Putamen (tissue), 1 donor: ENCODE measurements at places on chromosomes 7 and 10.
A peak's percentile ranks its signal among the peaks of the same experiment; 100 is the strongest.

GRCh38 chr7:4550117-4550516 lies 132.0 kb upstream of the FOXK1 start:
- DNase-seq: no peak

DNA sequence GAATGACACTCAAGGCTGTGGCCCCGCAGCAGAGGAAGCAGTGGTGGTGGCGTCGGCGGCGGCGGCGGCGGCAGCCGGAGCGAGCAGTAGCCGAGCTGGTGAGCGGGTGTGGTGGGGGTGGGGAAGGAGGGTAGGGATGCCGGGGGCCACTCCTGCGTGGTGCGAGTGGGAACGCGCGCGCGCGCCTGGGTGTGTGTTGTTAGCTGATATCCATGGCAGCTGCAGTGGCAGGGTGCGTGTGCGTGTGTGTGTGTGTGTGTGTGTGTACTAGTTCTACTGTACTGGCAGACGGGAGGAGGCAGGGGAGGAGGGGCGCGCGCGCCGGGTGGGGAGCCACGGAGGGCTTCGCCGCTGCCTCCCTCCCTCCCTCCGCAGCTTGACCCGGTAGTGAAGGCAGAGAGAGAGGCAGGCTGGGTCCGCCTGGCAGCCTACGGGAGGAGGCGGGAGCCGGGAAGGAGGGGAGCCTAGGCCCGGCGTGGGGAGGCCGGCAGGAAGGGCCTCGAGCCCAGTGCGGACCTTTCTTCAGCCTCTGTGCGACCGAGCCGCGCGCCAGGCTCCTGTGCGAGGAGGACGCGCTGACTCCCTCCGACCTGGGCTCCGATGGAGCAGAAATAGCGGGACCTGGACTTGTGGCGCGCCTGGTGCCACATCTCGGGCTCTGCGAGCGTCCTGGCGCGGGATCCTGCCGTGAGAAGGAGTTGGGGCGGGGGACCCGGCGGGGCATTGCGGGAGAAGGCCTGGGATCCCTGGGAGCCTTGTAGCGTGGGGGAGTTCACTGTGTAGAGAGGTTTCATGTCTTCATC lies at the start of gene MAGI2:
MAGI2 (minus strand) TSS at position 110 of the 803 bp plus-strand sequence. CDS start 347 bp downstream, outside the sequence.
- DNase-seq: peak; percentile 95

DNA sequence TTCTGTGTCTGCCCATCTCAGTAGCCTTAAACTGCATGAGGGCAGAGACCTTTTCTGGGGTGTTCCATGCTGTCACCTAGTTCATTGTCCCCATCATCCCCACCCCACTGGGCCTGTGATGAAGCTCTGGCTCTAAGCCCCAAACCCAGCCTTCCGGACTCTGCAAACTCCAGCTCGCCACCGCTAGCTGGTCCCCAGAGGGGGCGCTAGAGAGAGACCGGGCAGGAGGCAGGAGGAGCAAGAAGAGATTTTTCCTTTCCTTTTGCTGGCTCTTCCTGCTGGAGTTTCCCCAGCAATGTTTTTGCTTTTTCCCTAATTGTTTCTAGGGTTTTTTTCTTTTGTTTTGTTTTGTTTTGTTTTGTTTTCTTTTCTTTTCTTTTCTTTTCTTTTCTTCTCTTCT lies 234.4 kb downstream of the TEX36 start:
- no peak for DNase-seq

DNA sequence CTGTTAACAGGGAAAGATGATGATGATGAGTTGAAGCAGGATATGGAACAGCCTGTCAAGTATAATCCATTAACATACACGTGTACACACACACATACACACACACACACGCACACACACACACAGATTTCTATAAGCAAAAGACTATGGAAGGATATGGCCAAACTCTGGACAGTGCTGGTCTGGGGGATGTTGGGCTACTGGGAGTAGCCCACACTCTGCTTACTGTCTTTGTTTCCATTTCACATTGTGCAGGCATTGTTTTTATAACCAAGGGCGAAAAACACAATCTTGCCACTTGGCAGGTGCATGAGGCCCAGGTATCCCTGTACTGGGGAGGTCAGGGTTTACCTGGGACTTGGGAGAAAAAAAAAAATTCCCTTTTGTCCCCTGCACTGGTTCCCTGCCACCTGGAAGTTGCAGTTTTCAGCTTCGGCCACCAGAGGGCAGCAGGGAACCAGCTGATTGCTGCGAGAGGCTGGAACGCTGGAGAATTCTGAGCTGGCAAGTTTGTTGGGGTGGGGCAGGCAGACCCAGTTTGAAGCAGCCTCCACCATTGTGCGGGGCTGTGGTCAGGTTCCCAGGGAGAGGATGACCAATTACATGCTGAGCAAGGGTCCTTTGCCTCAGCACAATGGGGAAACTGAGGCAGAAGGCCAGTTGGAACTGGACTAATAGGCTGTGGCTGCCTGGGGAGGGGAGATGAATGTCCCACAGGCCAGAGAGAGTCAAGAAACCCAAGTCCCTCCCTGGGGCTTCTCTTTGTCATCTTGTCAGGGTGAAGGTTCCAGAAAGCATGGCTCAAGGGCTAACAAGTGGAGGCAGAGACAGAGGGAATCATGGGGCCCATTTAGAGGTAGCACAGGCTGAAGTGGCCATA lies 27.3 kb downstream of the PPIF start:
- DNase-seq: peak; percentile 66

- no peak for DNase-seq
Measured at GRCh38 chr7:4270941-4271715, 411.0 kb upstream of the FOXK1 start.

DNA sequence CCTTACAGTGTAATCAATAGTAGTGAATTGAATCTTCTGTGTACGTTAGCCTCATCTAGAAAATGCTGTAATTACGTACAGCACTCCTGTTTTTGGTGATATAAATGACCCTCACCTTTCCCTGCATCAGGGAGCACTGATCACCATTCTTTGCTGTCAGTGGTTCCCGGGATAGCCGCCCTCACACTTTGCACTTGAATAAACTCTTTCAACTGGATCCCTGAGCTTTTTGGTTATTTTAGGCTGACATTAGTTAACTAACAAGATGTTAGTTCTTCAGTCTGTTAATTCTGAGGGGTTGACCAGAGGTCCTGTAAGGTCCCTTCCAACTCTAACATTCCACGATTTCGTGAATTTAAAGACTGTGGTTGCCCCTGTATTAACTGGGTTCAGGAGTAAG lies 23.4 kb upstream of the ZC3HAV1 start:
- no peak for DNase-seq

GRCh38 chr10:96767611-96768010 lies 47.3 kb upstream of the PIK3AP1 start:
- no peak for DNase-seq

DNA sequence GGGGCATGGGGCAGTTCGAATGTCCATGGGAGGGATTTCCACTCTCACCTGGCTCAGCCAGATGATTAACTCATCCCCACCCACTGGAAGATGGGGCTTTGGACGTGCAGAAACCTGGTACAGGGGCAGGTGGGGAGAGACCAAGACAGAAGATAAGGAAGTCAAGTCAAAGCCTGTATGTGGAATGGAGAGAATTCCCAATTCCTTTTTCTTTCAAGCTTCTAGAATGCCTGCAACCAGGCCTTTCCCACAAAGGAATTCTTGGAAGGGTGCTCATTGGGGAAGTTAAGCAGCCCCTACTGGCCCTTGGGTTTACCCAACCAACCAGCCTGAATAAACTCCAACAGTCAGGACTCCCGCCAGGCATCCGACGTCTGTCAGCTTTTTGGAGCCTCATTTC lies 39.1 kb downstream of the CCM2 start:
- DNase-seq: no peak

DNA sequence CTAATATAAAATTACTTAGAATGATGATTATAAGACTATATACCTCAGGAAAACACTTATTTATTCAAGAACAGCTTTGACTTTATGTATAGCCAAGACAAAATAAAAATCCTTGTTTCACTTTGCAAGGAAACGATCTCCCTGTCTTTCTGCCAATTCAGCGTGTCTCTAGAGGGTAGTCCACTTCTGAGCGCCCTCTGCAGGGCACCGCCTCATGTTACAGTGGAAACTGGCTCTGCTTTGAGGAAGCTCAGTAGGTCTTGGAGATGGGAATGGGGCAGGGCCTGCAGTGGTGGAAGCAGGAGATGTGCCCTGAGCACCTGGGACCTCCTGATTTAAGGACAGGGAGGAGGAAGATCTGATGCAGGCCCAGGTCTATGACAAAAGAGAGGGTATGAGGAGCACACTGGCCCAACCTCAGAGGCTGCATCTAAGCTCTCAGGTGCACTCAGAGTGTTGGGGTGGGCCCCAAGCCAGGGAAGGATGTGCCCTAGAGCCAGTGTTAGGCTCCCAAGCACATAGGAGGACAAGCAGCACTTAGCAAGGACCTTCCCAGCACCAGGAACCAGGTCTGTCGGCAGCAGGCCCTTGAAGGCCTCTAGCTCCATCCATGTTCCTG lies 481.0 kb downstream of the TNS3 start:
- DNase-seq: no peak
